ENCODE measurements at places on chromosomes 4 and X.

- no peak for DNase-seq
Measured at GRCh38 chr4:146415829-146416228, 105.9 kb downstream of the SLC10A7 start.

DNA sequence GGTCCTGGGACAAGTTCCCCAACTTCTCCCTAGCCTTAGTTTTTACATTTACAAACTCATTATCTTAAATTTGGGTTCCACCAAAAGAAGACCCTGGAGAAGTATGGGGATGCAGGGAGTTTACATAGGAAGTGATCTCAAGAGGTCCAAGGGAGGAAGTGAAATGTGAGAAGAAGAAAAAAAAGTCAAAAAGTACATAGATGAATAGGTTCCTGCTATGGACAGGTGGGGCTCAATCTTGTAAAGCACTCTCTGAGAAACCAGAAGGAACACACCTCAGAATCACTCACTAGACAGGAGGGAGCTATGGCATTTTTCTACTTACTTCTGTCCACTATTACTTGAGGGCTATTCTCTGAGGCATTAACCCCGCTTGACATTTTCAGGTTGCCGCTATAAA lies 56.6 kb downstream of the ARHGAP6 start:
- no peak for DNase-seq

GRCh38 chr4:32562010-32562409 lies 1841.8 kb downstream of the PCDH7 start:
- no peak for DNase-seq

GRCh38 chr4:153061971-153062370 lies 125.8 kb downstream of the FHDC1 start:
- DNase-seq = no peak

GRCh38 chr4:168101026-168101425 lies 8.7 kb downstream of the ANXA10 start:
- no peak for DNase-seq

Measured in NCI-H748 treated with DMSO at 0.1 percent for 48 hours (cell line).